ENCODE measurements at places on chromosomes 4 and X. TPM values are rescaled to one million over a fixed set of nuclear protein-coding genes. Genes with fewer than 3 reads are reported as not detected.

Gene PPP1R2C
- not detected for total RNA-seq

Gene VCX2
- not detected for total RNA-seq

Gene KLB
- not detected for total RNA-seq

DNA sequence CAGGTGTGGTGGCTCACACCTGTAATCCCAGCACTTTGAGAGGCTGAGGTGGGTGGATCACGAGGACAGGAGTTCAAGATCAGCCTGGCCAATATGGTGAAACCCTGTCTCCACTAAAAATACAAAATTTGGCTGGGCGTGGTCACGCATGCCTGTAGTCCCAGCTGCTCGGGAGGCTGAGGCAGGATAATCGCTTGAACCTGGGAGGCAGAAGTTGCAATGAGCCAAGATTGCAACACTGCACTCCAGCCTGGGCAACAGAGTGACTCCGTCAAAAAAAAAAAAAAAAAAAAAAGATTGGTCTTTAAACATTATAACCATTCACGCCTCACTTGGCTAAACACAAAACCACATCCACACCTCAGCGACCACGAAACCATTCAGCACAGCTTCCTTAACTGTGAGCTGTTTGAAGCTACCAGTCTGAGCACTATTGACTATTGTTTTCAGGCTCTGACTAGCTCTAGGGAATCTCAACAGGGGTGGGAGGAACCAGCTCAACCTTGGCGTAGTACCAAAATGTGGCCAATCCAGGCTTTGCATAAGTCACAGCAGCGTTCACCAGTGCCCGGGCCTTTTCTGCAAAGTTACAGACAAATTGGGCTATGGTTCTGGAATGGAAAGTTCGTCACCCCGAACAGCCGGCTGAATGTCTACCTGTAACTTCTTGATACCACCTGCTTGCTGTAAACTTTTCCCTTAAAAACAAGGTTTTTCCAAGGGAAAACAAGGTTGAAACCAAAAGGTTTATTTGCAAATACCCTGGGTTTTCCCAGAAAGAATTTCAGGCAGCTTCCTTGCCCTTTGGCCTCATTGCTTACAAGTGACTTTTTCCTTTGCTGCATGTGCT, 73.6 kb upstream of the DHX15 start:
- DNase-seq, result peak; percentile 89

DNA sequence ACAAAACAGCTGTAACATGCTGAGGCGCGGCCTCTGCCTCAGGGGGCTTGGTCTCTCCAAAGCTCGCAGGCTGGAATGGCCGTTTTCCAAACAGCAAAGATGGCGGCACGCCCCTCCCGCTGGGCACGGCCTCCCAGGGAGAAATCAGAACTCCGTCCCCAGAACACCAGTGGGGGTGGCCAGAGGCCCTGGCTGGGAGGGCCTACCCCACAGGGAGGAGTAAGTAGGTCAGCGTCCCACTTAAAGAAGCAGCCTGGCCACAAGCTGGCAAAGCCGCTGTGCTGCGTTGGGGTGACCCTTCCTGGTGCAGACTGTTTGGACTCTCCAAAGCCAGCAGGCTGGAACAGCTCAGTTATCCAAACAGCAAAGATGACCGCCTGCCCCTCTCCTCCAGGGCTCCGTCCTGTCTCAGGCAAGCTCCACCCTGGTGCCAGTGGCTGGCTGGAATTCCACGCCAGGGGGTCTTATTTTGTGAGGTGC, 862.8 kb downstream of the TRIML1 start:
- DNase-seq, result peak; percentile 69

DNA sequence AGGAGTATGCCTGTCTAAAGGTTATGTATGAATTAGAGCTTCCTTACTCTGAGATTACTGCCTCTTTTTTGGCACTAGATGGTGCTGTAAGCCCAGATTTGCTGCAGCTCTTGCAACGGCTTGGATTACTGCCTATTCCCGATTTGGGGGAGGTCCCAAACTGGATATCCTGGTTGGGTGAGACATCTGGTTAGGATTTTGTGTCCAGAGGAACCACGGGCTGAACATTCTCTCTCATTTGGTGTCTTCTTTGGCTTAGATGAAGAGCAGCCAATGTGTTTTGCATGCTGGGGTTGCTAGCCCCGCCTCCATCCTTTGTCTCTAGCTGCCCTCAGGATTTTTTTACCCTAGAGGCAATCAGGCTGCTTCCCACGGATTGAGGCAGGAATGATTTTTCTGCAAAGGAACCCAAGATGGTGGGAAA, 31.9 kb downstream of the F8A1 start:
- DNase-seq, result peak; percentile 76

DNA sequence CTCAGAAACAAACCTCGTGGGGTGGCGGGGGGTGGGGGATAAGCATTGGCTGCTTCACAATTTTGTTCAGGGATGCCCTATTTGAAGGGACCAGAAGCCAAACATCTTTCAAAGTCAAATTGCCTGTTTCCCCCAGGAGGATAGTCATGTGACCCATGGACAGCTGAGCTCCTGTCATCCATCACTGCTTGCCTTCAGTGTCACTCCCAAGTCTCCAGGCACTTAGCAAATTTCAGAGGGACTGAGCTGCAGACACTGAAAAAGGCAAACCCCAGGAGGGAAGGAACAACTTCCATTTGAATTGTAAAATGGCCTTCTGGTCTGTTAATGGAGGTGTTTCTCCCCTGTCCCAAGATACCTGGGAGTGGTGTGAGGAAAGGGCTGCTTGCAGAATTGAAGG, 73.4 kb downstream of the FRMPD3 start:
- DNase-seq, result no peak

DNA sequence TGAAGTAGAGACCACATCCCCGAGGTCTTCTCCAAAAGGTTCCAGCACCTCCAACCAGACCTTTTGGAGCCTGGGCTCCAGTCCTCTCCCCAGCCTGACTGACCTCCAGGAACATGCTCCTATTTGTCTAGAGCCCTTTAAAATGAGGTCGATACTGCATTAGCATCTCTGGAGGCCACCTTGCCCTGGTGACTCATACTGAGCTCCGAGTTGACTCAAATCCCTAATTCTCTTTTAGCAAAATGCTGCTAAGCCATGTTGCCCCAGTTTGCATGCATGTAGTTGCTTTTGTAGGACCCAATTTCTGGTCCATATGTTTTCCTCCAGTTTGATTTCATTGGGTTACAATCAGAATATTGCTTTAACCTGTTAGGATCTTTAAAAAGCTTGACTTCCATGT, 43.5 kb upstream of the CITED1 start:
- peak; percentile 29 for DNase-seq

DNA sequence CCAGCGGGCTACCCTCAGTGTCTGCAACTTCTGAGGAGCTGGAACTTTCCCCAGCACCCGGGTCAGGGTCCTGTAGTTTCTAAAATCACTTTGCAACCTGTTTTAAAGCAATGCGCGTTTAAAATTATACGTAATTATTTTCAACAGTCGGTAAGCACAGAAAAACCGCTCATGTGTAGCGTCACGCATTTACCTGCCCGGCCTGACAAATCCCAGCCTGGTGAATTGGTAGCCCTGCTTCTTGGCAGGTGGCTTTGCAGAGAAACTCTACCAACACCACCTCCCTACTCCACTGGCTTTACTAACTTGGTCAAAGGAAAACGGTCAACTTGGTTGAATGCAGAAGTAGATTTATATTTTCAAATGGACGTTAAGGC, 640 bp downstream of the BANK1 start:
- no peak for DNase-seq

GRCh38 chr4:85953651-85954018, 406.2 kb downstream of the MAPK10 start:
- peak; percentile 86 for DNase-seq

DNA sequence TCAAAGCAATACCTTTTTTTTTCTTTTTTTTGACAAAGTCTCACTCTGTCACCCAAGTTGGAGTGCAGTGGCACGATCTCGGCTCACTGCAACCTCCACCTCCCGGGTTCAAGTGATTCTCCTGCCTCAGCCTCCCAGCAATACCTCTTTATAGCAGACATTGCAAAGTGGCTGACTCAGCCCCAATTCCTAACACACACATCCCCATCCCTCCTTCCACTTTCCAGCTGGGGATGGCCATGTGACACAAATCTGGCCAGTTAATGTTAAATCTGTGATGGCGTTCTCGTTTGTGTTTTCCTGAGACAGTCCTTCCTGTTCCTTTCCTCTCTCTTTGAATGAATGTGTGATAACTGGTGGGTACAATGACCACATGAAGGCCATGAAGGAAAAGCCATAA, 276.2 kb upstream of the KLF3 start:
- no peak for DNase-seq

Gene ELOVL6
- 6.1 TPM for total RNA-seq

Gene SPANXC
- 107 TPM for total RNA-seq

GRCh38 chr4:158964114-158964727, 138.7 kb upstream of the RAPGEF2 start:
- no peak for DNase-seq

Gene ZMAT1
- total RNA-seq, result not detected

Gene DMP1
- not detected for total RNA-seq

All from RPMI7951 (cell line).